ENCODE measurements at places on chromosomes 2 and 18. TPM values are rescaled to one million over a fixed set of nuclear protein-coding genes. Genes with fewer than 3 reads are reported as not detected.
A peak's percentile ranks its signal among the peaks of the same experiment; 100 is the strongest.

The IL1RN gene
- total RNA-seq = 18.5 TPM

The CLEC4F gene
- total RNA-seq = not detected

DNA sequence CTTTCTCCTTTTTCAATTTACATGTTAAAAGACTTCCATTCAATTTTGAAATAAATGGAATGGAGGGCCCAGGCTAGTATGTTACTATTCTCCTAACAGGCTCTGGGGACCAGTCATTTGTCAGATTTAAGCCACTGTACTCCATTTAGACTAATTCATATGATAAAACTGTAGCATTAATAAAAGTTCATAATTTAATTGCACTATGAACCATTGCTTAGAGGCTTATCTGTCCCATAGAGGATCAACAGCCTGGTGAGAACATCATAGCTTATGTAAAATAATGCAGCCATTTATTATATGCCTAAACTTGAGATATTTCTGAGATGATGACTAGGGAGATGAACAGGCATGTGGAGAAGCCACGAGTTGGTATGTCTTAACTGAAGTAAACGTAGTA, 156.0 kb downstream of the RIT2 start:
- DNase-seq = no peak

DNA sequence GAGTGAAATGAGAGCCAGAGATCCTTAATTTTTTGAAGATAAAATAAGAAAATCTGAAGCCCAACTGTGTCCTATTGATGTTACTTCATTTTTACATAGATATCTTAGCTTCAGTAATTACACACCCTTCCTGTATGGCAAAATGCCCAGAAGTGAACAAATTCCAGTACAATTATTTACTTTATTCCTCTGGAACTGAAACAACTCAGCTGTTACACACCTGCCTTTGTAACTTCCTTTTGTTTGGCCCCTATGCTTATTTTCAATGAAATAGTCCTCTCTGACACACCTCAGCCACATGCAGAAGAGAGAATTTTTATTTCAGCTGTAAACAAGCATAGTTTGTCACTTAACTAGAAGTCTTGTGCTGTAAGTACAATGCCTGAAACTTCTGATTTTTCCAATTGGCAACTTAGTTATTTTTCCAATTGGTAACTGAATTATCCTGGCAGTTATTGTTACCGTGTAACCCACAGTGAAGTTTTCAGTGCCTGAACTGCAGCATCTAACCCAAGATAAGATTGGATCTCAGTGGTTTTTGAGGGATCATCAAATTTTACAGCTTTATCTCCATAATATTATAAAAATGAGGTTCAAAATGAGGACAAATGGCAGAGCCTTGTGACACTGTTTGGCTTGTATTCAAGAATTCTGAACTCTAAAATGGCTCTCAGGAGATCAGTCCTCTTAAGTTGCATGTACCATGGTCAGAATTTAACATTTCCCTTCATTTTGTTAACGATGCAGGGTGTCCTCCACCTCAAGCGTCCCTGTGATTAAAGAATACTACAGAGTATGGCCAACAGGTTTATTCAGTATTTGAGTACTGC, 82.6 kb downstream of the PKP4 start:
- DNase-seq = no peak

DNA sequence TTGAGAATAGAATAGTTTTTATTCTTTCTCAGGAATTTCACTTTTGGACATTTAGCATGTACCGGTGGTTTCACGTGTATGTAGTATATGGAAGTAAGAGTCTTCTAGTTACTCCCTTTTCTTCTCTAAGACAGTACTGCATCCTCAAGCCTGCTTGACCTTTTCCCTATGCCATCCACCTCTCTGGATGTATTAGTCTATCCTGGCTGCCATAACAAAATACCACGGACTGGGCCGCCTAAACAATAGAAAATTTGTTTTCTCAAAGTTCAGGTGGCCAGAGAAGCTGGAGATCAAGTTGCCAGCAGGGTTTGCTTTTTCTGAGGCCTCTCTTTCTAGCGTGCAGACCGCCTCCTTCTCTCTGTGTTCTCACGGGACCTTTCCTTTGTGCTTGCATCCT, 1.3 kb upstream of the CMPK2 start:
- DNase-seq = no peak

- DNase-seq = no peak
Observed at GRCh38 chr2:125747165-125747425, 908.9 kb upstream of the GYPC start.

GRCh38 chr2:145114726-145115125, 594.8 kb upstream of the ZEB2 start:
- DNase-seq = no peak

DNA sequence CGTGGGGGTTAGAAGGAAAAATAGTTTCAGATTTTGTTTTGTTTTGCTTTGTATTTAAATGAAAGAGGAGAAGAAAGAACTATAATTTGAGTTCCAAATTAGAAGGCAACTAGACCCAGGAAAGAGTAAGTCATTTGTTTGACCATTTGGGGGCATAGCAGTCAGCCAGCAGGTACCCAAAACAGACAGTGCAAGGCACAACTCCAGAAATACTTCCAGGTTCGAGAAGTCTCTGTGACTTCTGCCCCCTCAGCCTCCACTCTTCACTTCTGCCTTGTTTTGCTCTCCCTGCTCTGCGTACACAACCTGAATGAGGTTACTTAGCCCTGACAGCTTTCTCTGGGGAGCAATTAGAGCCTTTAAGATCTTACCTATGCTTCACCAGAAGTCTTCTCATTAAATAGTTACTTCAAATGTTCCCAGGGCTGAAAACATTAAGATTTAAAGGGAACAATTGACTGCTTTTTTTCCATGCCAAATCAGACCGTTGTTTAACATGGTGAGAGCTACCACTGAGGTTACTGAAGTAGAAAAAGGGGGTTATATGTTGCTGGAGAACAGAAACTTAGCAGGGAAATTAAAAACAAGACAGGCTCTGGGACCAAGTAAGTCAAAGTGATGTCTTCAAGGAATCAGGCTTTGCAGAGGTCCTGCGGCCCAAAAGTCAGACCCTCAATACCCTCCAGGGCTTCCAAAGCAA, 216.9 kb downstream of the BCL11A start:
- DNase-seq = no peak

The TRIM43 gene
- not detected for total RNA-seq

DNA sequence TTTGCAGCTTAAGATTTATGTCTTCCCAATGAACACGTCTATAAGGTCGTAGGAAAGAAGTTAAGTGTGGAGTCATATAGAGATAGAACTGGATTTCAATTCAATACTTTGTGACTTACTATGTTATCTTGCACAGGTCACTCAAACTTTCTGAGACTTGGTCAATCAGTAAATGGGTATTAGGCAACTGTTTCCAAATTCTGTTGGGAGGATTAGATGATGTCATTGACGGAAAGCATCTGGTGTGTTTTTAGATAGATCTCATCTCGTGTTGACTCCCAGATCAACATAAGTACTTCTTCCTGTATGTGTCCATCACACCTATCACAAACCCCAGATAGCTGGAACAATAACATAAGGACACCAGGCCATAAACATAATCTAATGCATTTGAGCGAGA, 771.1 kb upstream of the FANCL start:
- no peak for DNase-seq

DNA sequence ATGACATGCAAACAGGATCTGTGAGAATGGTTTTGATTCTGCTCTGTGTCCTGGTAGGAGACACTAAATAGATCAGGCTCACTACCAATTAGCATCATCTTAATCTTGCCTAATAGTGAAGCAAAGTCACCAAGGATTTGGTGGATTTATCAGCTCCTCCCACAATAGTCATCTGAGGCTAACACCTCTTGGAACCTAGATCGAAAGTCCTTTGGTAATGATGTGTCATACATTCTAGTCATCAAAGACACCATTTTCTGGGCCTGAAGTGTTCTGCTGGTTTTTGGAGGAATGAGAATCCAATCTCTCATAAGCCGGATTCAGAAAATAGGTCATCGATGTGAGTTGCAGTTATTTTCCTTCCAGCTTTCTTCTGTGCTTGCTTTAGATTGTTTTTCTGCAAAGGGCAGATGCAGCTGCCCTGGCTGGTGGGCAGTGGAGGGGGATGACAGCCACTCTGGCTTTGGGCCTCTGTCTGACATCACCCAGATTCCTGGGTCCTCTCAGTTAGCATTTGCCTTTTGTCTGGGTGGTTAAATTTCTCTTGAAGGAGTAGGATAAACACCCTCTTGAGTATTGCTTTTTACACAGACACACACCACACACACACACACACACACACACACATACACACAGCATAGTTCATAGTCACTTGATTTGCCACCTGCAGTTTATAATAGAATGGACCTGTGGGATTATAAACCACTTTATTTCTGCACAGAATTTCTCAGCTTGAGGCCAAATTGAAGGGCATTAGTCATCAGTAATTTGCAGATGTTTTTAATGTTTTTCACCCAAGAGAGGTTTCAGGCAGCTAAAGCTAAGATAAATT, at the start of gene MYO3B:
MYO3B (plus strand) TSS at position 198 of the 832 bp plus-strand sequence; CDS start at position 339, 141 bp downstream.
- no peak for DNase-seq

GRCh38 chr2:45283764-45284620, 274.7 kb upstream of the SIX2 start:
- DNase-seq = no peak

DNA sequence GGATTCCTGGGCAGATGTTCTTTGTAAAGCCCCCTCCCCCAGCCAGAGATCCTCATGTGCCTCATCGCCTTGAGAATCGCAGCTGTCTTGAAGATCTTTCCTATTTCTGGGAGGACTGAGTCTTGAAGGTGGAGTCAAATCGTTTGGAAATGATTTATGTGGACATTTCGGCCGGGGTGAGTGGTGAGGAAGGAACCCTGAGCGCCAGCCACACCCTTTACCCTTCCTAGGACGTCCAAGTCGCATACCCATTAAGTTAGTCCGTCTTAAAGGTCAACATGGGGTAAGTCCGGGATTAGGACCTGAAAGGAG, 84.9 kb upstream of the ZCCHC2 start:
- DNase-seq = no peak

The SKA1 gene
- 73.1 TPM for total RNA-seq

DNA sequence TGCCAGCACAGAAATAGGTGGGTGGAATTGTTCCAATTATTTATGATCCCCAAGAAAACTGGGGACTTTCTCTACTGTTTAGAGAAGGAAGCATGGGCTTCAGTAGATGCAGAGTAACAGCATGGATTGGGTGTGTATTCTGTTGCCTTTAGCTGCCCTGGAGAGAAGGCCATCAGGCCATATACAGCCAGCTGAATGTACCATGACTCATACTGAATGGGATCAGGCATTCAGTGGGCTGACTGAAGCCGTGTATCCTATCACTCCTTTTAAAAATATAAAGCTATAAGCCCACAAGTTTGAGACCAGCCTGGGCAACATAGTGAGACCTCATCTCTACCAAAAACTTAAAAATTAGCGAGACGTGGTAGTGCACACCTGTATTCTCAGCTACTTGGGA, 16.7 kb upstream of the PLEKHM3 start:
- no peak for DNase-seq

DNA sequence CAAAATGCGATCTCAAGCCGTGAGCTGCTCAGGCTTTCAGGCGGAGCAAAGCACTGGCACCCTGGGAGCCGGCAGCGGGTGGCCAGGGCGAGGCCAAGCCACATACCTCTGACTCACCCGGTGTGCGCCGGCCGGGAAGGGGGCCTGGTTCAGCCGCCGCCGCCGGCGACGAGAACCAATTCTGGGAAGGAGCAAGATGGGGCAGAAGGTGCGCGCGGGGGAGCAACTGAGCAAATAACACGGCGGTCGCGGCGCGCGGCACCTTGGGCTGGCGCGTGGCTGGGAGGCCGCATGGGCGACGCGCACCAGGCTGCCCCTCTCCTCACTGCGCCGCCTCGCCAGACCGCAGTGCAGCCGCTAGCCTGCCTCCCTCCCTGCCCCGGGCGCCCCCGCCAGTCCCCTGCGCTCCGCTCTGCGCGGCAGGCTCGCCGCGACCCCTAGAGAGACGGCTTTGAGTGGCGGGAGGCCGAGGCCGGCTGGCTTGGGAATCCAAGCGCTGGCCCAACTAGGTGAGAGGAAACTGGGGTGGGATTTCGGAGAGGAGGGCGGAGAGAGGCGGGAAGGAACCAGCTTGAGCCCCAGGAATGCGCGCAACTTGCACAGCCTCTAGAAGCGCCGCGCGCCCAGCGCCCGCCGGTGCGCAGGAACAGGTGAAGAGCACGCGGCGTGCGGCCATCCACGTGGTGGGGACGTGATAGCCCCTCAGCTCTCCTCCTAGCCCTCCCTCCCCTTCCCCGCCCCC, 3.2 kb downstream of the NRP2 start:
- DNase-seq = peak; percentile 18

The NIFK gene
- 118 TPM for total RNA-seq

The CREG2 gene
- total RNA-seq = not detected

DNA sequence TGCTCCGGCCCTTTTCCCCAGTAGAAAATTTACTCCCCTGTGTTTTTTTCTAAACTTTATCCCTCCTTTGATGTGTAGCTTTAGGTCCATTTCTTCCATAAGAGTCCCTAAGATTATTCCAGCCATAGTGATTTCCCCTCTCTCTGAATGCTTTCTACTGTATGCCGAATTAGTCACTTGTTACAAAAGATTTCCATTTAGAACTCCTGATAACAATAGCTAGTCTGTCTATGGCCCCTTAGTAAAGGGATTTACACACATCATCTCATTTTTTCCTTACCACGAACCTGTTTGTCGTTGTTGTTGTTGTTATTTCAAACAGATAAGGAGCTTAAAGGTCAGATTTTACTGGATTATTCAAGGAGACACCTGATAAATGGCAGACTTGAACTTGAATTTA, 256.1 kb downstream of the PAX3 start:
- DNase-seq = no peak

The CFAP53 gene
- 1.6 TPM for total RNA-seq

DNA sequence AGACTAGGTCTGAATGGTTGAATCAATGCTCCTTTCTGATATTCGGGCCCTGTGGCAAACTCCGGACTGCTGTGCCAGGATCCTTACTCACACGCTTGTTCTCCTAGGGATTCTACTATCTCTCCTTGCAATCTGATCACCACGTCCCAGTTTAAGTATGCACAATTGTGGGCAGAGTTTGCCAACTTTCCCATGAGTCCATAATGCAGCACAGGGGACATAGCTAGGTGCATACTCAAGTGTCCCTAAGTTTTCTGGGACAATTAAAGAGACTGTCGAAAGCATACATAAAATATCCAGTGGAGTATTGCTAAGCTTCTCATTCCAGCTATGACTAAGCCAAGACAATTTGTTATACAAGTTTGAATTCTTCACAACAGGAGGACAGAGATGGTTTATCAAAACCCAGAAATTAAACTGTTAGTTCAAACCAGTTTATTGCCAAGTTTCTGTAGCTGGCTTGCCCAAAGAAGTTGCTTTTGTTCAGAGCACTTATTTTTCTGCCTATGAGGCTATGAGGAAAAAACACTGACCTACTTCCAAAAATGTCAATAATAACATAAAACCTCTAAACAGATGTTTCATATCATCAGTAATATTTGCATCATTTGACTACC, 136.1 kb downstream of the EXOC6B start:
- DNase-seq = no peak

The LIMS3 gene
- 0.17 TPM for total RNA-seq

- DNase-seq = no peak
Observed at GRCh38 chr2:30691948-30692828, 115.1 kb downstream of the CAPN13 start.

- DNase-seq = no peak
Observed at GRCh38 chr2:86056590-86057331, 48.9 kb downstream of the POLR1A start.

GRCh38 chr18:35267161-35267651, 22.8 kb downstream of the ZSCAN30 start:
- peak; percentile 67 for DNase-seq

The DLGAP1 gene
- total RNA-seq = 0.17 TPM

Measured in activated T-cell treated with anti-CD3 and anti-CD28 coated beads, Interleukin-2, amount 50 U/mL, for 72 hours (primary cell).